BE2C (cell line): ENCODE measurements at places on chromosomes 11 and 22.

- DNase-seq = no peak
These were observed 564 bp downstream of the THAP12 start for GRCh38 chr11:76380159-76380976.

GRCh38 chr11:94002226-94002625 is 18.9 kb upstream of the HEPHL1 start:
- no peak for DNase-seq

GRCh38 chr11:3903207-3903896 is 47.9 kb downstream of the STIM1 start:
- no peak for DNase-seq

DNA sequence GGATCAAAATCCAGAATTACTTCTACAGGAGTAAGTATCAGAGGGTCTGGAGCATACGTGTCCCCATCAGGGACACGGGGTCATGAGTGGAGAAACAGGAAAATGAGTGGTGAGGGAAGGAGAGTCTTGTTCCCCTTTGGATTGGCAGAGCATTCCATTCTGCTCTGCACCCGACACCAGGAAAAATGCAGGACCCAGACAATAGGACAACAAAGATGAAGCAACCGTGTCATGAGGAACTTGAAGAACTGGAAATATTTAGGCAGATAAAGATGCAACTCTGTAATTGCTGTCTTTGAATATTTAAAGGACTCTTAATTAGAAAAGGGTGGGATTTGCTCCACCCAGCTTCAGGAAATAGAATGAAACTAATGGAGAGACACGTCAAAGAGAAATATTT is 89.0 kb upstream of the BLID start:
- DNase-seq = no peak

GRCh38 chr22:19962246-19962908 is 20.8 kb upstream of the TXNRD2 start:
- DNase-seq = peak; percentile 98

GRCh38 chr11:128053981-128054931 is 533.1 kb downstream of the ETS1 start:
- DNase-seq = no peak

GRCh38 chr11:45961751-45962240 is 39.3 kb downstream of the LARGE2 start:
- DNase-seq = no peak

- no peak for DNase-seq
These were observed 11.6 kb upstream of the CADM1 start for GRCh38 chr11:115515647-115516395.

DNA sequence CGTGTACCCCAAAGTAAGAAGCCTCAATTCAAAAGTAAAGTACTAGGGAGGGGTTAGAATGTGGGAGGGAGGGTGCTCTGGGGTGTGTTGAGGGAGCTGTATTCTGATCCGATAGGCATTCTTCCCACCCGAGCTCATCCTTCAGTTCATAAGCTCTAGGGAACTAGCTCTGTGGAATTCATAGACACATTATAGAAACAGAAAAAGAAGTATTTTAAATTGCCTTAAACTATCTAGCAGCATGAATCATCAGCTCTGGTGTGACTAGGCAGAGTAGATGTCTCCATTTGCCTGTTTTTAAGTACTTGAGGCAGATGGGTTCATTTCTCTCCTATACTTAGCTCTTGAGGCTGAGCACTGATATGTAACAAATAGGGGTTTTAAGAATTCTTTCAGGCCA is 7.3 kb upstream of the SGSM3 start:
- DNase-seq = no peak

DNA sequence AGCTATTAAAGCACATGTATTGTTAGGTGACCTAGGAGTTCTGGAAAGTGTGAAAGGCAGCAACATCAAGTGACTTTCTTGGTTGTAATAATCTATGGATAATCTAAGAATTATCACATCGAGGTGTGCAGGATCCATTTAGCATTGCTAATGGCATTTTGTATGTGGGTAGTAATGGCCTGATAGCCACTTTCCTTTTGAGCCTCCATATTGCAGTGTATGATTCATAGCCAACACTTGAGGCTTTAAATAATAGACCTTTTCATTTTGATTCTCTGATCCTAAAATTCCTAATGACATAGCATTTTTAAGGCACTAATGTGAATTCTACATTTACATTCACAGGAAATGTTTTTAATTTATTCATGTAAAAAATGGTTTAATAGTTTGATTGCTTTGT is 759.4 kb downstream of the NELL1 start:
- DNase-seq = no peak

- DNase-seq = no peak
These were observed 6.9 kb upstream of the SHISAL1 start for GRCh38 chr22:44319685-44320084.

GRCh38 chr11:16745950-16746605 is 7.6 kb downstream of the C11orf58 start:
- no peak for DNase-seq

GRCh38 chr11:33329705-33330329 is 72.6 kb downstream of the HIPK3 start:
- DNase-seq = peak; percentile 37

DNA sequence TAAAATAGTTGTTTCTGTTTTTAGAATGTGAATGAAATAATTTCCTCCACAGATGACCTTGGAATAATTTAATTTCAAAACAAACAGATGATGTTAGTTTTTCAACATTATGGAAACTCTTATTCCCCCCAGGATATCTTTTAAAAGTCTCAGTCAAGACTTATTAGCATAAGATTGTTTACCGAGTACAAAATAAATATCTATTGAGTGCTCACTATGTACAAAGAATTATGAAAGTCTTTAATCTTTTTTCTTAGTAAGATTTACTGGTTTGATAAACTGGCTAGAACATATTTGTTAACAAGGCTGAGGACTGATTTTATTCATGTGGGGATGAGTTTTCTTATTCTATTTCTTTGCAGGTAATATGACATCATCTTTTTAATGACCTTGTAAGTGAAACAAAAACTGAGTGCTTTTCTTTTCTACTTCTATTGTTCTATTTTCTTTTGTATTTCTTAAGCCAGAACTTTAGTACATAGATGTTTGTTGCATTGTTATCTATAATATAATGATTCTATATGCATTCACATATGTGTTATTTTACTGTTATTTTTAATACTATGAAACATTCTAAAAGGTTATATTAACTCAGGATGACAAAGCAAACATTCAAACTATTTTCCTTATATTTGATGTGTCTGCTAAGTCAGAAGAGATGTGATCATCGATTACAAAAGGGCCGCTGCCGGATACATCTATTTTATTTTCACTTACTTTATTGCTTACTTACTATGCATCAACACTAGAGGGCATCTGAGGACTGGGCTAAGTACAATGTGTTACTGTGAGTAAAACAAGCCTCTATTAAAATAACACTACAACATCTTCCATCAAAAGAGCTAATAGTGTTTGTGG is 111.0 kb upstream of the ARHGAP42 start:
- DNase-seq = peak; percentile 42

DNA sequence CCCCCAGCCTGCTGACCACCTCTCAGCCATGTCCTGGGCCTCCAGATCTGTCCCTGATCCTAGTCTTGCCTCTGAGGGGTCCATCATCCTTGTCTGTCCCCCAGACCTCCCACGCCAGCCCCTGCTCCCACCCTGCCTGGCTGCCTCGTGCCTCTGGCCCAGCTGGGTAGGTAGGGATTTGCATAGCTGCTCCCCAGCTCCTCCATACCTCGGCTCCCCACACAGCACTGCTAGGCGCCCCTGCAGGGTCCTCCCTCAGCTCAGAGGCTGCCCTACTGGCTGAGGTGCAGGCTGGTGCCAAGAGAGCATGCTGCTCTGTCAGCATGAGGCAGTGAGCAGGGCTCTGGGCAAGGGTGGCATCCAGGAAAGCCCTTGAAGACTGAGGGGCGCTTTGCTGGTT is 47.7 kb downstream of the NFAM1 start:
- DNase-seq = no peak

DNA sequence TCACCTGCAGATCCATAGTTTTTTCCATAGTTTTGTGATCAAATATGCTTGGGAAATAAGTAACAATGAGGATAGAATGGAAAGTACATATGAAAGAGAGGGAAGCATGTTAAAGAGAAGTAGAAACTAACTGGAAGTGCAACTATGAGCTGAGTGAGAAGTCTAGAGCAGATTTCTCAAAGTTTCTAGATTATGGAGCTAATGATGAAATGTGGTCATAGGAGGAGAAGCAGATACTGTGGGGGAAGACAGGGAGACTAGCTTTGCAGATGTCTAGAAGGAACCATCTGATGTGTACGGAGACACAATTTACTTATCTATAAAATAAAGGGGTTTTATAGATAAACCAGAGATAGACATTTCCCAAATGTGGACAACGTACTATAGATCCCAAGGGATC is 37.1 kb downstream of the RELT start:
- no peak for DNase-seq

GRCh38 chr11:124793466-124794278 is 6.5 kb downstream of the MSANTD2 start:
- DNase-seq = peak; percentile 22

DNA sequence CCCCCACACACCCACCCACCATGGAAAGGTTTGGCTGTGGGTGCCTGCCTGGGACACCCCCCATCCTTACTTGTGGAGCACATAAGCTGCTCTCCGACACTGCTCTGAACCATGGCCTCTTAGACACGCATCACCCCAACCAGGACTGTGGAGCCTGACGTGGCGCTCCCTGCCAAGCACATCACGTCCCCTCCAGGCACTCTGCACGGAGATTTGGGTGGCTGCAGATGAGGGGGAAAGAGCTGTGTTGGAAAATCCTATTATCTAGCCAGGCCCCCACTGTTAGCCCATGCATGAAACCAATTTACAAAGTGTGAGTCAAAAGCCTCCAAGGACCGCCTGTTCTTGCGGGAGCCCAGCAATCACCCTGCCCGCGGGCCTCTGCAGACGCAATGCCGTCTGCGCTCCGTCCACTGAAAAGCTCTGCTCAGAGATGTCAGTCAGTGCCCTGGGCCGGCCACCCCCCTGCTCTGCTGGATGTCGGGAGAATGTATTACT is 163.4 kb upstream of the NECTIN1 start:
- peak; percentile 90 for DNase-seq
